Activated T-cell treated with anti-CD3 and anti-CD28 coated beads, Interleukin-2, amount 50 U/mL, for 72 hours (primary cell): ENCODE measurements at places on chromosomes 4 and X.

- no peak for DNase-seq
These were observed 79.4 kb downstream of the JADE3 start for GRCh38 chrX:46991664-46992063.

- no peak for DNase-seq
These were observed 57.6 kb upstream of the APELA start for GRCh38 chr4:164819366-164819765.

DNA sequence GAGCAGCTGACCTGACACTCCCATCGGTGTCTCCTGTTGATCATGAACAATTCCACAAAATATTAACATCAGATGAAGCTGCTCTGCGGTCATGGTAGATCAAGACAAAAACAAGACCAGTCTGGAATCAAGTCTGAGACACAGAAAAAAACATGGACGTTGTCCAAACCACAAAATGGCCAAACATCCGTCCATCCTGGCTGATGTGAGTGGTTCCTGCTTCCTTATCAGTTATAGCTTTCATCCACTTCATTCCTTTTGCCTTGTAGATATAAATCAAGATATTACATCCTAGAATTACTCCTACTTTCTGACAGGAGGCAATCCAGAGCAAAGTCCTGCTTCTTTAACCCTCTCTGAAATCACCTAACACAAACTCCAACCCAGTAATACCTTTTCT is 28.8 kb upstream of the PCSK1N start:
- no peak for DNase-seq

DNA sequence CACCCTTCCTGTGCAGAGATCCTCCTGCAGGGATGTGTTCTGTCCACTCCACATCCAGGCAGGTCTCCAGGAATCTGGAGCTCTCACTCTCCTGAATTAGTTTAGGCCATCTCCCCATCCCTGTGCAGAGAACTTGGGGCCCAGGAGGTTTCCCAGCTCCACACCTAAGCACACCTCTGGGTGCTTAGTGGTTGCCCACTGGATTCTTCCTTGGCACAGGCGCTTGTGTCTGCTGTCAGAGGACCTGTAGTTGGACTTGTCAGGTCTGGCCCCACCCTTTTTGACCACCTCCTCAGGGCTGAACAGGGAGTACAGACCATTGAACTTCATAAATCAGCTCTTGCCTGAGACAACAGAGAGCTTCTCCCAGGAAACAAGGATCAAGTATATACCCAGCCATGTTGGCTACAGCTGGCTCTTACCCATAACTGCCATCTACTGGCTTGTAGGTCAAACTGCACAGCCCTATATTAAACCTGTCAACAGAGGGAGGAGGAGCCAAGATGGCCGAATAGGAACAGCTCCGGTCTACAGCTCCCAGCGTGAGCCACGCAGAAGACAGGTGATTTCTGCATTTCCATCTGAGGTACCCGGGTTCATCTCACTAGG is 275.5 kb downstream of the PPARGC1A start:
- DNase-seq = no peak
